ENCODE measurements at places on chromosomes 3 and 15.
A peak's percentile ranks its signal among the peaks of the same experiment; 100 is the strongest.

- DNase-seq, result no peak
- no peaks in the 10 kb centered on the region for H3K27me3 ChIP-seq
These were observed at the start of gene FBLN2 for GRCh38 chr3:13548696-13549622. TSS of gene FBLN2 (plus strand) at chr3:13549125. CDS start at chr3:13570356, 21,231 bp downstream.

GRCh38 chr15:65146438-65146837 is 12.8 kb upstream of the PDCD7 start:
- no peaks in the 10 kb centered on the region for H3K4me1 ChIP-seq
- no peak for DNase-seq
- no peak overlapping the region for H3K27ac ChIP-seq
- no peak overlapping the region for H3K4me3 ChIP-seq

DNA sequence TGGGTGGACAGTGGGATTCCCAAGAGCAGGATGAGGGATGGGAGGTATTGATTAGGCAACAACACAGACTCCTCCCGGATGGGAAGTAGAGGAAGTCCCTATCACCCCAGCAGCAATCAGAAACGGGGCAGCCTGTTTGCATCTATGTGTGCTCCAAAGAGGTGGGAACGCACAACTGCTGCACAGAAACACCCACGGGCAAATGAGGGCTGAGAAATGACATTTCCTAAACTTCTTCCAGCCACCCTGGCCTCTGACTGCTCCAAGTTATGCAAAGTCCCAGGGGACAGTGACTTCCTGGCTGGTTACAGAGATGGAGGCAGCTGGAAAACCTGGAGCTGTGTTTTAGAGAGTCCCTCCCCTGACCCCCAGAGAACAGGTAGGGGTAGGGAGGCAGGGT is 42.6 kb downstream of the HCN4 start:
- no peaks in the 10 kb centered on the region for H3K36me3 ChIP-seq
- no peak overlapping the region for H3K27ac ChIP-seq
- DNase-seq, result peak; percentile 32

GRCh38 chr3:150469031-150469930 is 61.2 kb downstream of the TSC22D2 start:
- peaks cover 10% of the 10 kb centered on the region for H3K36me3 ChIP-seq
- H3K27me3 ChIP-seq, result no peaks in the 10 kb centered on the region
- peak; percentile 82 for DNase-seq
- H3K4me1 ChIP-seq, result peaks cover 33% of the 10 kb centered on the region
- H3K4me3 ChIP-seq, result no peak overlapping the region
- H3K27ac ChIP-seq, result peak overlapping the region; percentile 99

GRCh38 chr3:42007785-42008184 is 45.9 kb upstream of the ULK4 start:
- no peaks in the 10 kb centered on the region for H3K36me3 ChIP-seq
- no peak overlapping the region for H3K27ac ChIP-seq
- no peaks in the 10 kb centered on the region for H3K27me3 ChIP-seq
- H3K4me3 ChIP-seq, result no peak overlapping the region
- DNase-seq, result no peak

DNA sequence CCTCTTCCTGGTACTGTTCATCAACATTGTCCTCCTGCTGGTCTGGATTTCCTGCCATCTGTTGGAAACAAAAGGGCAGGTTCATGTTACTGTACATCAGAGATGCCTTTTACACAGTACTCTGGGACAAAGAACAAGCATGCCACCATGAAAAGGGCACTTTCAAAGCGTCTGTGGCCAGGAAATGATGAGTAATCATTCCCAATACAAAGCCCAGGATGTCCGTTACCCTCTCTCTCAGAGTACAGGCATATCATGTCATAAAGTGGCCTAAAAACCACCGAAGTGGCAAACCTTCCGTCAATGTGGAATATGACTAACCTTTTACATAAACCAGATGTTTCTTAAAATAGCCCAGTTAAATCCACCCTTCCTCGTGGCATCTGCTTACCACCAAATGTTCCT is 71.2 kb downstream of the GOLIM4 start:
- no peaks in the 10 kb centered on the region for H3K27me3 ChIP-seq
- DNase-seq, result no peak
- peaks cover 41% of the 10 kb centered on the region for H3K36me3 ChIP-seq
- no peak overlapping the region for H3K27ac ChIP-seq
- no peak overlapping the region for H3K4me3 ChIP-seq

DNA sequence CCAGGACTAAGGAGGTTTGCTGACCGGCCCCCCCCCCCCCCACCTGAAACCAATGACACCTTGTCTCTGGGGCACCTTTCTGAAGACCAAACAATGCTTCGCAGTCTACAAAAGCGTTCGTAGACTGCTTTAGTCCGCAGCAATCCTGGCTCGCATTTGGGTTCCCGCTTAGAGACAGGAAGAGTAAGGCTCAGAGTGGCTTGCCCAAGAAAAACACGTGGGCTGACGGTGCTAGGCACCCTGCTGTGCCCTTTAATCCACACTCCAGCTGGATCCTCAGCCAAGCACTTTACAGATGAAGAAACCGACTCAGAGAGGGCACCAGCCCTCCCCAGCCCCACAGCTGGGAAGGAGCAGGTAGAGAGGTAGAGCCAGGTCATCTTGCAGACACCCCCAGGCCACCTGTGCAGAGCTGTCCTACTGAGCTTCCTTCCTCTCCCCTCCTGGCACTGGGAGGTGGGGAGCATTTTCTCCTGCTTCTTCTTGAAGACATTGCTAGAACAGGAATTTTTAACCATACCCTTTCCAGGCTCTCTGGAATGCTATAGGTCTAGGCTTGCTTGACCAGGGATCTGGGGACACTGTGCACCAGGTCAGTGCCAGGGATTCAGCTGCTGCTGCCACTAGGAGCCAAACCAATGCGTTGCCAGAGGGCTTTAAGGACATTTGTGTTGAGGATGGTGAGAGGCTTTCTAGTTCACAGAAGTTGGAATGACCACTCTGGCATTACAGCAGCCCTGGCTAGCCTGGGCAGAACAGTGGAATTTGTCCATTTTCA is 1.0 kb upstream of the KLF15 start:
- peak; percentile 25 for DNase-seq
- no peak overlapping the region for H3K4me3 ChIP-seq
- no peaks in the 10 kb centered on the region for H3K4me1 ChIP-seq
- no peaks in the 10 kb centered on the region for H3K36me3 ChIP-seq
- H3K27ac ChIP-seq, result no peak overlapping the region
- peaks cover 31% of the 10 kb centered on the region for H3K27me3 ChIP-seq

DNA sequence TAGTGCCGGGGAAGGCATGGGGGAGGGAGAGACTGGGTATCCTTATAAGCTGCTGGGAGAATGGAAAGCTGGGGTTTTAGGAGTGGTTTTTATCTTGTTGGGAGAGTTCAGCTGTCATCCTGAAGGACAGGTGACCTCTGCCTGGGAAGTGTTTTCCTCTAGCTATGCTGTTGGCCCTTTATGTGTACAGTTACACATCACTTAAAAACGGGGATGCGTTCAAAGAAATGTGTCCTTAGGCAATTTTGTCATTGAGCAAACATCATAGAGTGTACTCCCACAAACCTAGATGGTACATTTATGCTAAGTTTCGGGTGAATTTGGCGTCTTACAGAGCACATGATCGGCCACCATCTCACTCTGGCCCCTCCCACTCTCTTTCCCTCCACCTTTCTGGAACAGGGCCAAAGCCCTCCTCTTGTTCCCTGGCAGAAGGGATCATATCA is 164.3 kb upstream of the NUDT16 start:
- no peaks in the 10 kb centered on the region for H3K27me3 ChIP-seq
- H3K4me3 ChIP-seq, result no peak overlapping the region
- DNase-seq, result no peak
- peaks cover 18% of the 10 kb centered on the region for H3K4me1 ChIP-seq

- DNase-seq, result no peak
- no peak overlapping the region for H3K27ac ChIP-seq
- no peaks in the 10 kb centered on the region for H3K4me1 ChIP-seq
- H3K36me3 ChIP-seq, result no peaks in the 10 kb centered on the region
- H3K4me3 ChIP-seq, result no peak overlapping the region
These were observed 494.0 kb upstream of the TGFBR2 start for GRCh38 chr3:30112411-30112810.

- H3K27ac ChIP-seq, result no peak overlapping the region
- H3K36me3 ChIP-seq, result no peaks in the 10 kb centered on the region
- no peaks in the 10 kb centered on the region for H3K4me1 ChIP-seq
- peaks cover 3% of the 10 kb centered on the region for H3K27me3 ChIP-seq
These were observed 93.2 kb upstream of the AGTR1 start for GRCh38 chr3:148604270-148605085.

DNA sequence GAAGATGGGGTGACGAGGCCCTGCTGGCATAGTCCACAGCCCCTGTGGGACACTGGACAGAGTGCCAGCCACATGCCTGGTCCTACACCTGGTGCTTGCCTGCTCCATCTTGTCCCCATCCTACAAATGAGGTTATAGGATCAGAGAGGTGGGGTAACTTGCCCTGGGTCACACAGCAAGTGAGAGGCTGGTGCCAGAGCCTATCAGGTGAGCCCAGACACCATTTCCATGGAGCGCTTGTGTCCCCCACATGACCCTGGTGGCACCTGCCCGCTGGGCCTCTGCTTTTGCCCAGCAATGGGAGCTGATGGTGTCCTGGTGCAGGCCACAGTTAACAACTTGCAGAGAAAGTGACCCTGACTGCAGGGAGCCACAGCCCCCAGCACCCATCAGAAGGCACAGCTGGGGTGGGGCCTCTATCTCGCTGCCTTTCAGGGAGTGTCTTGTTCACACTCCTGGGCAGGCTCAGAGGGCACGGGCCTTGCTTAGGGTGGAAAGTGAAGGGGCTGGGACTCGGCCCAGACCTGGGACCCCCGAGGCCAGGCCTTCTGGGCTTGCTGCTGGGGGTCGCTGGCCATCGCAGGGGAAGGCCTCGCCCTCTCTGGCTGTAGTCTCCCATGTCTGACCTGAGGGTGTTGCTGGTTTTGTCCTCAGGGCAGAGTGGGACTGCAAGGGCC is 7.2 kb downstream of the PLXNA1 start:
- H3K4me3 ChIP-seq, result no peak overlapping the region
- no peaks in the 10 kb centered on the region for H3K4me1 ChIP-seq
- no peak overlapping the region for H3K27ac ChIP-seq
- H3K36me3 ChIP-seq, result peaks cover 51% of the 10 kb centered on the region

GRCh38 chr15:40413036-40413435 is 7.4 kb downstream of the IVD start:
- no peak overlapping the region for H3K4me3 ChIP-seq
- H3K4me1 ChIP-seq, result no peaks in the 10 kb centered on the region
- H3K27ac ChIP-seq, result no peak overlapping the region
- no peak for DNase-seq

DNA sequence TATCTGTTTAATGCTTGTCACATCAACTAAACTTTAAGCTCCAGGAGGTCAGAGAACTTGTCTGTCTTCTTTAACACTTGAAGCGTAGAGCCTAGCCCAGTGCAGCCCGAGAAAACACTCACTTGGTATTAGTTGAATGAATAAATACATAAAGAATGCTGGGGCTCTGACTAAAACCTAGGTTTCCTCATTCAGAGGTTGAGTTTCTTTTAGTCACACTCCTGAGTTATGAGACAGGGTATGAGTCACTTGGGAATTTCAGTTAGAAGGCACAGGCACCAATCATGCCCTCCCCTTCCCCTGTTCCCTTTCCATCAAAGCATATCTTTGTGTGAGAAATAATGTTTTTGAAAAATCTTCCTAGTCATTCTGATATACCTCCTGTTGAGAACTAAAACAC is 589.8 kb upstream of the DPPA4 start:
- H3K4me1 ChIP-seq, result peaks cover 24% of the 10 kb centered on the region
- DNase-seq, result peak; percentile 40
- H3K36me3 ChIP-seq, result no peaks in the 10 kb centered on the region
- no peaks in the 10 kb centered on the region for H3K27me3 ChIP-seq

DNA sequence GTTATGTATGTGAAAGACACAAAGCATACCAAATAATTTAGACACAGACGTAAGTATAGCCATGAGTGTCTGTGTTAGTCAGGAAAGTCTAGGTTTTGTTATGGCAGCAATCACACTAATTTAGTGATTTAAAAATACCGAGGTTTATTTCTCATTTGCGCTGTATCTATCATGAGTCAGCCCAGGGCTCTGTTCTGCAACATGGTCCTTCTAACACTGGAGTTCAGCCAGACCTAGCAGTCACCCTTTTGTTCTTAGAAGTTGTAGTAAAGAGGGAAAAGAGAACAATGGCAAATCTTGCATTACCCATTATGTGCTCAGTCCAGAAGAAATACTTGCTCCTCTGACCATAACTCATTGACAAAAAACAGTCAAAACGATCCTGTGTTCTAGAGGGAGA is 311.5 kb downstream of the NLGN1 start:
- H3K4me1 ChIP-seq, result no peaks in the 10 kb centered on the region
- H3K27ac ChIP-seq, result no peak overlapping the region
- H3K36me3 ChIP-seq, result no peaks in the 10 kb centered on the region
- H3K4me3 ChIP-seq, result no peak overlapping the region

GRCh38 chr3:113035387-113035982 is 44.7 kb downstream of the GTPBP8 start:
- H3K4me1 ChIP-seq, result no peaks in the 10 kb centered on the region
- no peak overlapping the region for H3K4me3 ChIP-seq
- H3K27me3 ChIP-seq, result no peaks in the 10 kb centered on the region
- no peak for DNase-seq
- no peak overlapping the region for H3K27ac ChIP-seq
- H3K36me3 ChIP-seq, result no peaks in the 10 kb centered on the region

- no peaks in the 10 kb centered on the region for H3K27me3 ChIP-seq
- peak overlapping the region; percentile 54 for H3K27ac ChIP-seq
- no peak for DNase-seq
- no peak overlapping the region for H3K4me3 ChIP-seq
- no peaks in the 10 kb centered on the region for H3K36me3 ChIP-seq
These were observed 15.6 kb downstream of the CHST2 start for GRCh38 chr3:143135150-143135549.

DNA sequence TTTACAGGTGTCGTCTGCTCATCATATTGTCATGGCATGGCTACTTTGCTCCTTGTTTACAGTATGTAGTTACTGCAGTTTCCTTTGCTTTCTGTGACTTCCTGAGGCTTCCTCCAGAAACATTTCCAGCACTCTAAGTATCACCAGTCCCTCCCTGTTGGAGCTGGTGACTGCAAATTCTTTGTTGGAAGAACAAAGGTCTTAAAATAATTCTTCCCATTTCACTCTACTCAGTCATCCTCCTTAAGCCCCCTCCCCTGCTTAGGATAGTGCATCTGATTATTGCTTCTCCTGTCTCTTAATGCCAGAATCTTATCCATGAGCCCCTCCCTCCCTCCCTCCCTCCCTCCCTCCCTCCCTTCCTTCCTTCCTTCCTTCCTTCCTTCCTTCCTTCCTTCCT is 72.0 kb downstream of the C3orf38 start:
- no peaks in the 10 kb centered on the region for H3K36me3 ChIP-seq
- no peak overlapping the region for H3K27ac ChIP-seq
- no peaks in the 10 kb centered on the region for H3K4me1 ChIP-seq
- DNase-seq, result no peak
- H3K27me3 ChIP-seq, result no peaks in the 10 kb centered on the region

GRCh38 chr3:81291586-81291985 is 469.9 kb downstream of the GBE1 start:
- no peak for DNase-seq
- no peaks in the 10 kb centered on the region for H3K36me3 ChIP-seq
- no peak overlapping the region for H3K27ac ChIP-seq
- H3K4me1 ChIP-seq, result no peaks in the 10 kb centered on the region
- H3K27me3 ChIP-seq, result no peaks in the 10 kb centered on the region

All from RWPE2 (cell line).